Adipocyte (in vitro differentiated cells): ENCODE measurements at places on chromosomes 7 and 10.

DNA sequence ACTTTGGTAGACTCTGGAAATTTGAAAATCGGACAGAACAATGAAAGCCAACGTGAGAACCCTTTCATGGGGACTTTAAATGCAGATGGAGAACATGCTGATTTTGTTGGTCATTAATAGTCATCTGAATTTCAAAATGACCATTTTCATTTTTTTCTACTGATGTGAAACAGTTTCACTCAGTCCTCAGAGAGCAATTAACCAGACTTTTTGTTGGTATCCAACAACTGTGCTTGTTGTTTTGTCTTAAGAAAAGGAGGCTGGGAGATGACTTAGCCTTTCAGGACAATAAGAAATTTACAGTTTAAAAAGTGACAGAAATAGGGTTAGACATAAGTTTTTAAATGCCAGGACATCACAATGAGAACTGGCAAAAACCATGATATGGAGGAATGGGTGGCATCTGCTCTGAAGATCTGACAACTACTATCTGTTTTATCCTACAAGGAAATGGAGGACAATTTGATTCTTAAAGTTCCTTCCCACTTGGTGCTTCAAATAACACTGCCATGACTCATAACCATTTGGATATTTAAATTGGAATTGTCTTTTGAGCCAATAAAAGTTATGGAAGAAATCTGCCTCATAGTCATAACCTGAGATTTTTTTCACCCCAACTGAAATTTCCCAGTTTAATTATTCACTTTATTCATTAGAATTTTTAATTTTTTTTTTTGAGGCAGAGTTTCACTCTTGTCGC lies 87.2 kb upstream of the HPS1 start:
- peak; percentile 22 for DNase-seq

- DNase-seq, result no peak
Measured at GRCh38 chr10:124715439-124715838, 28.7 kb downstream of the FAM53B start.

DNA sequence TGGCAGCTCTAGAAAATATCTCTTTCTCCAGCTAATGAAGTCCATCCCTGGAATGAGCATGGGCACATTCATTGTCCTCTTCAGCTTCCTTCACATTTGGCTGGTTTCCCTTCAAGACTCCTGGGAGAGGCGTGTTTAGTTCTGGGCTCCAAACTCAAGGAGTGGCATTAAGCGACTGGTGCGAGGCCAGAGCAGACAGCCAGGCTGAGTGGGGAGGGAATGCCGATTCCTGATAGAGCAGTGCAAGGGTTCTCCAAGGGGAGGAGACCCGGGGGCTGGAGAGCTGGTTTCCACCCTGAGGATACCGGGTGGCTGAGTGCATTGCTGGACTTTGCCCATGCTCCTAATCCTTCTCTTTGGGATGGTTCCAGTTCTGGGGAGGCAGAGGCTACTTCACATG lies 372.1 kb downstream of the RPS24 start:
- no peak for DNase-seq

DNA sequence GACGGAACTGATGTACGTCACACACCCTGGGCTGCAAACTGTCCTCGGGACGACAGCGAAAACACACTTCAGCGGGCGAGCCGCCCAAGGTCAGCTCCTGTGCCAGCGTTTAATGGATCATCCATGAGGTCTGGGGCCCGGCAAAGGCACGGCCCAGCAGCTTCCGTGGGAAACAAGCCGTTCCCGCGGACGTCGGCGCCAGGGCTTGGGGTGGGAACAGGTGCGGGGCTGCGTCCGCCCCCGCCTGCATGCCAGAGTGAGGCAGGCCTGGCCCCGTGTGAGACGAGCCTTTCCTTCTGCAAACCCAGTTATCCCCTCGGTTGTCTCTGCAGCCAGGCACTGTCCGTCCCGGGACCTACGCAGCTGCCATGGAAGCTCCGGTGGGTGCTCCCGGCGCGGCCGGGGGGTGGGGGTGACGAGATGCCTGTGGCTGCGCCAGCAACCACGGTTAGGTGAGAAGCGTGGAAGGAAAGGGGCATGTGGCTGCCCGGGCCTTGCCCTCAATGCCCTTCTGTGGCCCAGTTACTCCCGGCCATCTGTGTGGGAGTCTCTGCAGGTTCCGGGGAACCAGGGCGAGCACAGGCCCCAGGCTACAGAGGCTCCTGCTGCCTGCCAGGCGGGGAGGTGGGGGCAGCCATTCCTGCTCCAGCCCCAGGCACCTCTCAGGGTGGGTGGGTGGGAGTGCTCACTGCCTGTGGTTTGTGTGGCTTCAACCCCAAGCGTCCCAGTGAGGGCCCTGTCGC lies 42.2 kb upstream of the PDGFA start:
- no peak for DNase-seq

DNA sequence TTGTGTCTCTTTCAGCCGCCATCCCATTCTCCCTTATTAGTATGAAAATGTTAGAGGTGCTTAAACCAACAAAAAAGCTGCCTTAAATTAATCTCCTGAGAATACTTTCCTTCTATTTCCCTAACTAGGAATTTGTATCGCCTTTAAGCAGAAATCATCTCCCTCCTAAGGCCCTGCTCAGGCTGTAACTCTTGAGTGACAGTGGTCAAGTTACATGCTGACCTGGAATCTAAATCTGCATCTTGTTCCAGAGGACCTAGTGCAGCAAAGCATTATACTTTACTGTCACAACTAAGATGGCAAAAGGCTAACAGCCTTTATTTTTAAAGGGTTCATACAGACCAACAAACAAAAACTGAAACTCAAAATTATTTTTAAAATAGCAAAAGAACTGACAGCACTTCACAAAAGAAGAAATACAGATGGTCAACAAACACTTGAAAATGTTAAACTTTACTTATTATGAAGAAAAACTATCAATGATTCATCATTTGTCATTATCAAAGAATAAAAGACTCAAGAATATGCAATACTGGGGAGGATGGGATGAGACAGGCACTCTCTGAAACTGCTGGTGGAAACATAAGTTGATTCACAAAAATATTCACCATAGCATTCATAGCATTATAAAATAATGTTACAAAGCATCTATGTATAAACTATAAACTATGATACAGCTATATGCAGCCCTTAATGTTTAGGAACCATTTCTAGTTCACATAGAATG lies 11.0 kb downstream of the CYREN start:
- DNase-seq, result peak; percentile 11

- no peak for DNase-seq
Measured at GRCh38 chr7:155753446-155753965, 58.8 kb downstream of the SHH start.

DNA sequence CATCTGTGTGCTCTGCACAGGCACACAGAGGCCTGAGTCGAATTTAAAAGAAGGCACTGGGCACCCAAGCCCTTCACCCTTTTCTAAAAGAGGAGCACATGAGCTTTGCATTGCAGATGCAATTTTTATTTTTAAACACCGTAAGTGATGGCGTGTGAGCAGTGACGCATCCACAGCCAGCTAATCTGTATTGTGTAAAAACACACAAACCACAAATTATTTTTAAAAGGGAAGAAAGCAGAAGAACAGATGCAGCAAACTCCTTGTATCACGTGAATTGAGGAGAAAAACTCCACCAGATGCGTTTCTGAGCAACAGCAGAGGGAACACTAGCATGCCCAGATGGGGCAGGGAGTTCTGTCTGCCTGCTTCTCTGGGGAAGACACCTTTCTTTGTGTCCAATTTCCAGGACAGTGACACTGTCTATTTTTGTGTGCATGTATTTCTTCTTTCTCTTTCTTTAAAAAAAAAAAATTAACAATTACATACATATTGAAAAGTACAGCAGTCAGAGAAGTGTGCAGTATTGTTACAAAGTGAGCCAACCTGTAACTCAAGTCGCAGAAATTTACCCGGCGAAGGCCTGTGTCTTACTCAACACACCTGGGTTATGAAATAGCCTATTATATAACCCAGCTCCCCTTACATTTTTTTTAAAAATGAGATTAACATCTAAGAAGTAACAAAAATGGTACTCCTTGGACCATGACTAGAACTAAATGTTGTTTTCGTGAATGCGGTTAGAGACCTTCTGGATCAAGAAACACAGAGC lies 39.2 kb downstream of the EEPD1 start:
- peak; percentile 86 for DNase-seq

- DNase-seq, result peak; percentile 76
Measured at GRCh38 chr7:28811701-28812430, 146.3 kb downstream of the TRIL start.

- DNase-seq, result peak; percentile 87
Measured at GRCh38 chr10:112565434-112566053, 118.5 kb downstream of the VTI1A start.

- peak; percentile 78 for DNase-seq
Measured at GRCh38 chr7:101094791-101095375, 9.6 kb downstream of the TRIM56 start.

GRCh38 chr10:106402458-106402857 lies 762.0 kb downstream of the SORCS1 start:
- DNase-seq, result no peak

GRCh38 chr7:96089511-96089910 lies 232.4 kb downstream of the SLC25A13 start:
- no peak for DNase-seq

- DNase-seq, result peak; percentile 79
Measured at GRCh38 chr10:73956476-73957359, 41.2 kb upstream of the VCL start.

- DNase-seq, result no peak
Measured at GRCh38 chr7:106344211-106344610, 59.4 kb upstream of the NAMPT start.

DNA sequence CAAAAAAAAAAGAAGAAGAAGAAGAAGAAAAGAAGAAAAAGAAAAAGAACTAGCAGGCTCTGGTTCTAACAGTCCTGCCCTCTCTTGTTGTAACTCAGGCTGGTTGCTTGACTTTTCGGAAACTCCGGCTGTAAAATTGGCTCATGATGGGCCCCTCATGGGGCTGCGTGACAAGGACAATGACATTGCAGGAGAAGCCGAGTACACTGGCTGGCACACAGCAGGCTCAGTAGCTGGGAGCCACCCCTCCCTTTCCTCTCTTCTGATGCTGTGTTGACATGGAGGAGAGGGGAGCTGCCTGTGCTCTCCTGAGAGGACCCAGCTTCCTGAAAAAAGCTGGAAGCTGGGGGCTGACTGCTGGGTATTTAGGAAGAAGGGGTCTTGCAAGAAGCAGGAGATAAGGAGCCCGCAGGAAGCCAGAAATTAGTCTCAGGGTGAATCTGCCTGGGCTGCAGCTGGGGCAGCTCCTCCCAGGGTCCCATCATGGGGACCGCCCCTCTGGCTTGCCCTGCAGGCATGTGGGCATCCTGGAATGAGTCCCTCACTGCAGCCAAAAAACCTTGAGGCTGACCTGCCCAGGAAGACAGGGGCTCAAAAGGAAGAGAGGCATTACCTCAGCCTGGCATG lies 14.6 kb upstream of the GPR26 start:
- no peak for DNase-seq

DNA sequence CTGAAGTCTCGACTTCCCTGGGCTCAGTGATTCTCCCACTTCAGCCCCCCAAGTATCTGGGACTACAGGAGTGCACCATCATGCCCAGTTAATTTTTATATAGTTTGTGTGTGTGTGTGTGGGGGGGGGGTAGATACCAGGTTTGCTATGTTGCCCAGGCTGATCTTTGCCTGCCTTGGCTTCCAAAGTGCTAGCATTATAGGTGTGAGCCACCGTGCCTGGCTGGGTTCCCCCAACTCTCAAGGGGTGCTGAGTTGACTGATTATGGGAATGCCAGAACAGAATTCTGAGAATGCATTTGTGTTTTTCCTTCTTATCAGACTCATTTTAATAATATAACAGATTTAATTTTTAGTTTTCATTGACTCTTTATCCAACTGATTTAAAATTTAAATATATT lies 19.5 kb downstream of the RPA3 start:
- DNase-seq, result no peak

- DNase-seq, result peak; percentile 94
Measured at GRCh38 chr7:95916573-95917297, 144.4 kb downstream of the DYNC1I1 start.

- DNase-seq, result no peak
Measured at GRCh38 chr10:131960631-131961046, 21.1 kb downstream of the BNIP3 start.

DNA sequence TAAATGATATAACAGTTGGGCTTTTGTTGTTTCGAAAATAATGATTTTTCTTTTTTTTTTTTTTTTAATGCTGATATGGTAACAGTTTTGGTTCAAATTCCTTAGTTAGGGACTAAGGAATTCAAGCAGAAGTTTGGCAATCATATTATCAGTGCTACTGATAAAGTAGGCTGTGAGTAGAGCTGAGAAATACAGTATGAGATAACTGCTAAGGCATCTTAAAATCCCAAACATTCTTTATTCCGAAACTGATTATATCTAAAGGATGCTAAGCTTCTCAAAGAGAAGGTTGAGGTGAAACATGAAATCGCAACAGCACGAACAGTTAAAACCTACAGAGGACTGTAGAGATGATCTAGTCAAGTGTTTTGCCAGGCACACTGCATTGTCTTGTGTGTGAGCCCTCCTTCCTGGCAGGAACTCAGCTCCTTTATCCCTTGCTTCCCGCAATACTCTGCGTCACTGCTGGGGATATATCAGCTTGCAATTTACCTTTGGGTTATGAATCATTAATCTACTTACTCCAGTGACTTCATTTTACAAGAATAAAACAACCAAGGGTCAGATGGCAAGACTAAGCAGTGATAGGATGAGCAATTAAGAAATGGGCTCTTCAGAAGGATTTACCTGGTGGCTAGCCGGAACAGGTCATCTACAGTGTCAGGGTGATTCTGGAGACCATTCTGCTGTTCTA lies 36.7 kb downstream of the IRF5 start:
- DNase-seq, result no peak

DNA sequence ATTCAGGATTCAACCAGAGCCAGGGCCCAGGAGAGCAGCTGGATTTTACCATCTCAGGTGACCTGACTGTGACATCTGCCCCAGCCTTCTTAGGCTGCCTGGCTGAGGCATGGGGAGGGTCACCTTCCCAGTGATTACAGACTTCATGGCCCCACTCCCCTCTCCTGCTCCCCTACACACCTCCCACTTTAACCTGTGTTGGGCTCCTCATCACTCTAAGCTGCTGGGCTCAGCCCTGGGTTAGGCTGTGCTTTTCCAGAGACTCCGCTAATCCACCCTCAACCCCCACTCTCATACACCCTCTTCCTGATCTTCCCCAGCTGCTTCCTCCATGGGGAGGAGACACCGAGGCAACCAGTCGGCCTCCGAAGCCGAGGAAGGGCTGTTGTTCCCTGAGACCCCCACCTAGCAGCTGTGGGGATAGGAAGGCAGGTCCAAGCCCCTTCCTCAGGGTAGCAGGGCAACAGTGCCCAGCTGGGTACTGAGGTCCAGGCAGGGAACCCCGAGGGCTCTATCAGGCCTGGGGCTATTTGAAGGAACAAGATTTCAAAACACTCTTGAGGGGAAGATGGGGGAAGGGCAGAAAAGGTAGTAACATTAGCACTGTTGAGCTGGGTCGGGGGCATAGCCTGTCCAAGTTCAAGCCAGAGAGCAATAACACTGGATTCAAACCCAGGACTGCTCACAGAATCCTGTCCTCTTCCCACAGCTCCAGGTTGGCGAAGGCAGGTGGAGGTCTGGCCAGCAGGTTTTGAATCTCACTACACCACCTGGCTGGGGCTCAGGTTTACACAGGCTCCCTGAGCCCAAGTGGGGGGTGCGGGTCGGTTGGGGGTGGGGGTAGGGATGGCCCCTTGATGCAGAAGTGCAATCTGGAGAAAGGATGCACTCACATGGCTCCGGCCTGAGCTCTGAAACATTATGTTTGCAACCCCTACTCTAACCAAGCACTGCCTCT lies 1.8 kb downstream of the IMPDH1 start:
- DNase-seq, result no peak

- DNase-seq, result no peak
Measured at GRCh38 chr7:45366475-45366874, 207.7 kb upstream of the ADCY1 start.
